Activated T-helper 2 cell treated with anti-CD3 and anti-CD28 coated beads, Interferon-gamma antibody, Interleukin-2, Interleukin-4, amounts not matched to agents 10 μg/mL and 5 μg/mL and 100 μg/mL, durations not matched to agents 14 hours and 24 hours and 36 hours (primary cell): ENCODE measurements at places on chromosomes 16 and 17. TPM values are rescaled to one million over a fixed set of nuclear protein-coding genes. Genes with fewer than 3 reads are reported as not detected.

DNA sequence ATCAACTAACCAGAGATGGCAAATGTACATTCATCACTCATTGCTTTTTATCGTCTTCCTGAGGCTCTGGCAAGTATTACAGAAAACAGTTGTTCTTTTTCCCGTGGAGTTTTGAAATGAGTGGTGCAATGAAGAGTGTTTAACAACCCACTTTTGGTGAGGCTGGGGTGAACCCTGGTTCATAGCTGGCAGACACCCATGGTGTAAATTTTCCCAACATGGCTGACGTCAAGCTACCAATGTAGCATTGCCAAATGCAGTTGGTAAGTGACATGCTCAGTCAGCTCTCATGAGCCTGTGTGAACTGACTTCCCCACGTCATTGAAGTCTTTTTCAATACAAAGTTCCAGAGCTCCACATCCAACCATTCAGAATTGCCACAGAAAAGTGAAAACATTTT lies 386.2 kb downstream of the TMEM114 start:
- DNase-seq: no peak

Gene TEDC2
- 31.8 and 34.6 TPM in 2 replicates for total RNA-seq

- no peak for DNase-seq
Measured at GRCh38 chr16:72856797-72857196, 191.1 kb downstream of the ZFHX3 start.

- DNase-seq: no peak
Measured at GRCh38 chr17:66687570-66688284, 147.2 kb upstream of the CACNG5 start.

DNA sequence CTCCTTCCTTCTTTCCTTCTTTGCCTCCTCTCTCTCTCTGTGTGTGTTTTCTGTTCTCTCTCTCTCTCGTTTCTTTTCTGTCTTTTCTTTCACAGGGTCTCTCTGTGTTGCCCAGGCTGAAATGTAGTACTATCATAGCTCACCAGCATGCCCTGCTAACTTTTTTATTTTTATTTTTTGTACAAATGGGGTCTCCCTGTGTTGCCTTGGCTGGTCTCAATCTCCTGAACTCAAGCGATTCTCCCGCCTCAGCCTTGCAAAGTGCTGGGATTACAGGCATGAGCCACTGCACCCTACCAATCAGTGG lies 1.5 kb downstream of the SLC5A11 start:
- no peak for DNase-seq

DNA sequence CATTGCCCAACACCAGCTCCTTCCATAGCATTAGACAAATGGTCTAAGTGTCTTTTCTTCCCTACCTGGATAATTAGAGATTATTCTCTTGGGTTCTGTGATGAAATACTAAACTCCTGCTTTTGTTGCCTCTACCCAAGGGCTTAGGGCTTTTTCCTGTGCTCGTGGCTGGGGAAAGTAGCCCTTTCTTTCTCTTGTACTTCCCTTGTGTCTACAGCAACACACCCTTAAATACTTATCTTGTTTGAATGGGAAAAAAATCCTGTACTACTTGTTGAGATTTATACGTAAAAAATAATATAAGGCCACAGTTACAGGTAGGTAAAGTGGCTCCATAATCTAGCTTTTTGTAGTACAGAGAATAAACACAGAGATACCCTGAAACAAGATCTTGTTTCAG lies 7.0 kb upstream of the NACA2 start:
- DNase-seq: no peak

GRCh38 chr16:67399218-67399733 lies 6.0 kb upstream of the TPPP3 start:
- DNase-seq: peak; percentile 36

DNA sequence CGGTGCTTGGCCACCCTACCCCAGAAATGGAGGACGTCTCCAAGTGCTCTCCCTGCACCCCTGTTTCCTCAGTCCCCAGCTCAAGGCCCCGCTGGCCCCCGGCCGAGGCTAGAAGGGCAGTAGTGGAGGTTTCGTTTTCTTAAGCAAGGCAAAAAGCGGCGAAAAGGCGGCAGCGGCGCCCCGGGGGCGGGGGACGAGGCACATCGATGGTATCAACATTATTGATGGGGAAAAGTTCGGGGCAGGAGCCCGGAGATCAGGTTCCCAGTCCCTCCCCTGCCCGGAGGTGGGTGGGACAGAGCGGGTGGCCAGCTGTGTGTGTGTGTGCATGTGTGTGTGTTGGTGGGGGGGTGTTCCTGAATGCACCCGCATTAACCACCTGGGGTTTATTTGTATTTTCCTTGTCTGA lies 4.1 kb upstream of the SALL1 start:
- no peak for DNase-seq

DNA sequence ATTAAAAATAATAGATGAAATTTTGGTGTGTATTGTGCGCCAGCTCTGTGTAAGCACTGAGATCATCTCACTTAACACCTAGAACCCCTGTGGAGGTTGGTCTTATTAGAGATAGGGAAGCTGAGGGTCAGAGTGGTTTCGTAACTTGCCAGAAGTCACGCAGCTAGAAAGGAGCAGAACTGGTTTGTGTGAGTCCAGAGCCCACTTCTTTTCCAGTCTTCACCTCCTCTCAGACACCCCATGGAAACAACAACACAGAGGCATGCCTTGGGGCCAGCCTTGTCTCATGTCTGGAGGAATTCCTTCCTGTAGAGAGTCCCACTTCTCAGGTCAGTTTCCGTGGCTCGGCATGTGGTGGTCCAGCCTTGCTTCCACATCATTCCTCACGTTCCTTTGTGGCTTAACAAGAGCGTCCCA lies 16.5 kb downstream of the YPEL2 start:
- no peak for DNase-seq
